ENCODE measurements at places on chromosomes 7 and 10.

- peak; percentile 65 for DNase-seq
Observed at GRCh38 chr7:107150375-107151073, 18.3 kb upstream of the HBP1 start.

- DNase-seq: no peak
Observed at GRCh38 chr10:66457629-66458028, 468.2 kb upstream of the LRRTM3 start.

- DNase-seq: no peak
Observed at GRCh38 chr7:155462163-155462735, 4.3 kb downstream of the EN2 start.

GRCh38 chr7:100153708-100154535 is 4.6 kb downstream of the TRAPPC14 start:
- DNase-seq: no peak

- no peak for DNase-seq
Observed at GRCh38 chr10:26937371-26937770, 76.6 kb upstream of the ABI1 start.

GRCh38 chr7:18041191-18041590 is 13.5 kb upstream of the PRPS1L1 start:
- DNase-seq: no peak

DNA sequence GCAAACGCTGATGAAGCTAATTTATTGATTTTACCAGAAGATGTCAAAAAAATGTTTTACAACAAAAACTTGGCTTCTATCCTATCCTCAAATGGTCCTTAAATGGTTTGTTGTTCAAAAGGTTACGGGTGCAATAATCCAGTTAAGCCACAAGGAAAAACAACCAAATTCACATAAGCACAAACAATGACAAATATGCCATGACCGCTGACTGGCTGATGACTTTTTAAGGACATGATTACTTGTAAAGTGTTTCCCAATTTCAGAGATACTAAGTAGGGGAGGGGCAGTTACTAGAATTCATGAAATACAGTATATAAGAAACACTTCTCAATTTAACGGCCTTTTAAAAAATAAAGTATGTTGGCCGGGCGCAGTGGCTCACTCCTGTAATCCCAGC is 28.8 kb downstream of the ABI1 start:
- no peak for DNase-seq

- no peak for DNase-seq
Observed at GRCh38 chr7:123131961-123132360, 67.8 kb downstream of the SLC13A1 start.

DNA sequence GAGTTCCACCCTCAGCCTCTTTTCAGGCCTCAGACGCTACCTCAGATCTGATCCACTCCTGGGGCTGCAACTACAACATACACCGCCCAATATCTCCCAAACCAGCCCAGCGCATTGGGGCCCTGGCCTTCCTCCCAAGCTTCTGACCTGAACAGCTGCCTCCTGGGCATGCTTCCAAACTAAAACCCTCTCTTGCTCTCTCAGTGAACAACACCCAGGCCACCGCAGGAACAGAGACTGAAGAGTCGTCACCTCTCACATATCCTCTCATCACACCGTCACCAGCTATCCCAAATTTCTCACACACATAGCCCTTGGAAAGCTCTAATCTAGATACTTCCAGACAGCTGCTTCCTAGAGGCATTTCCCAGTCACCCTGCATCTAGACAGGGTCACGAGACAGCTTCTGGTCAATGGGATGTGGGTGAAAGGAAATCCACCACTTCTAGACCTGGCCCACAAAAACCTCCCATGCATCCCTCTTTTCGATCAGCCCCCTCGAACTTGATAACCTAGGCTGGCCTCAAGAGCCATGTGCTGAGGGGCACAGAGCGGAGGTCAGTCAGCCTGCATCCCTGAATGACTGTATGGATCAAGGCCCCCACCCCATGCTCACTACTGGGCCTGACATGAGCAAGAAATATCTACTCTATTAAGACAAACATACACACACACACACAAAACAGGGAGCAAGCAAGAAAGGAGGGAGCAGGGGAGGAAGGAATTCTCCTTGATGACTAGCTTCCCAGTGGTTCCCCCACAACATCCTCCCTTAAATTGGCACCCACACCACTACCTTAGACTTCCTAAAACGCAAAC is 1.8 kb downstream of the PARP12 start:
- DNase-seq: peak; percentile 82

GRCh38 chr7:42342381-42342780 is 105.4 kb upstream of the GLI3 start:
- no peak for DNase-seq

DNA sequence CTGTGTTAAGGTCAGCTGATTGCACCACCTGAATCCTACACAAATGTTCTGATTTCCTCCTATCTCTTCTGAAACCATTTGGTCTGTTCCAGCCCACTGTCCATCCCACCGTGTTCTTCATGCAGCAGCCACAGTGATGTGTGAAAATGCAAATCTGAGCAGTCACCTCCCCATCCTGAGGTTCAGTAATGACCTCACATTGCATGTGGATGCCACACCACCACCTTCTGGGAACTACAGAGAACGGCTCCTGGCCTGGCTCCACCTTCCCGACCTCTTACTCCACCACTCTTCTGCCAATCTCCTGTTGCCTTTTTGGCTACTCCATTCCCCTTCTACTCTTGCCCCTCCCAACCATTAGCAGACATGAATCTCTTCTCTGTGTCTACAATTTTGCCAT is 244.4 kb downstream of the TNS3 start:
- no peak for DNase-seq

DNA sequence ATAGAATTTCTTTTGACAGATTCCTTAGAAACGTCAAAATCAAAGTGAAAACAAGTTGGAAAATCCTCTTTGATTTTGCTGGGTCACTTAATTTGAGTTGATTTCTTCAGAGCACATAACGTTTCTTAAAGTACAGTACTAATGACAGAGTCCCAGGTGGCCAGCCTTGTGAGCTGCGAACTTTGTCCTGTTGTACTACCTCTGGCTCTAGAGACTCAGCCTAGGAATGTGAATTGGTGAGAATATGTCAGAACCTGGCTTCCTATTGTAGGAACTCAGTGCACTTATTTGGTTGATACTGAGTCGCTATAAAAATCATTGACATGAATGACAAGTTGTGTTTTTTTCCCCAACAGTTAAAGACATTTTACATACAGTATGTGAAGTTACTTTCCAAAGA is 20.2 kb downstream of the SDK1 start:
- DNase-seq: no peak

DNA sequence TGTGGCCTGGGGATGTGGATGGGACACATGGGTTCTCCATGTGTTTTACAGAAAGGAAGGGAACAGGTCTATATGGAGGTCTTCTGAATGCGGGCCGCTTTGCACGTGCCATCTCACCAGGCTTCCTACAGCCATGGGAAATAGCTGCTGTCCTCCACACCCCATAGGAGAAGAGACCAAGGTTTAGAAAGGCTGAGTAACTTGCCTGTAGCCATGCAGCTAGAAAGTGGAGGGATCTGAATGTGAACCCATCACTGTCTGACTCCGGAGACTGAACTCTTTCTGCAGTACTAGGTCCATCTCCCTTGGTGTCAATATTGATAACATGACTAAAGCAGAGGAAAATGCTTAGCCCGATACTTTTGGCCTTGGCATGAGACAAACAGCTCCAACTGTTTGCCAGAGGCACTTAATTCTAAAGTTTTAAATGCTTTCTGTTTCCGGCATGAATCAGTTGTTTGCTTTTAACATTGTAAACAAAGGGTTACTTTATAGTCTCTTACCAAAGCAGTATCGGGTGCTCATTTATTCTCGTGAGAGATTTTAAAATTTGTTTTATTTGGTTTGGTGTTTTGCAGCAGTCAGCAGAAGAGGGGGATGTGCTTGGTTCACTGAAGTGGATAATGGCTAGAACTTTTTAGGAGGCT is 64.8 kb upstream of the LOXL4 start:
- DNase-seq: no peak
